ENCODE measurements at places on chromosomes 16 and 17.

- no peak for DNase-seq
Measured at GRCh38 chr17:2710071-2710802, 1.3 kb downstream of the CLUH start.

GRCh38 chr17:37417852-37418251 lies 11.2 kb downstream of the TADA2A start:
- no peak for DNase-seq

- DNase-seq: no peak
Measured at GRCh38 chr16:75012380-75013081, 13.7 kb downstream of the ZNRF1 start.

DNA sequence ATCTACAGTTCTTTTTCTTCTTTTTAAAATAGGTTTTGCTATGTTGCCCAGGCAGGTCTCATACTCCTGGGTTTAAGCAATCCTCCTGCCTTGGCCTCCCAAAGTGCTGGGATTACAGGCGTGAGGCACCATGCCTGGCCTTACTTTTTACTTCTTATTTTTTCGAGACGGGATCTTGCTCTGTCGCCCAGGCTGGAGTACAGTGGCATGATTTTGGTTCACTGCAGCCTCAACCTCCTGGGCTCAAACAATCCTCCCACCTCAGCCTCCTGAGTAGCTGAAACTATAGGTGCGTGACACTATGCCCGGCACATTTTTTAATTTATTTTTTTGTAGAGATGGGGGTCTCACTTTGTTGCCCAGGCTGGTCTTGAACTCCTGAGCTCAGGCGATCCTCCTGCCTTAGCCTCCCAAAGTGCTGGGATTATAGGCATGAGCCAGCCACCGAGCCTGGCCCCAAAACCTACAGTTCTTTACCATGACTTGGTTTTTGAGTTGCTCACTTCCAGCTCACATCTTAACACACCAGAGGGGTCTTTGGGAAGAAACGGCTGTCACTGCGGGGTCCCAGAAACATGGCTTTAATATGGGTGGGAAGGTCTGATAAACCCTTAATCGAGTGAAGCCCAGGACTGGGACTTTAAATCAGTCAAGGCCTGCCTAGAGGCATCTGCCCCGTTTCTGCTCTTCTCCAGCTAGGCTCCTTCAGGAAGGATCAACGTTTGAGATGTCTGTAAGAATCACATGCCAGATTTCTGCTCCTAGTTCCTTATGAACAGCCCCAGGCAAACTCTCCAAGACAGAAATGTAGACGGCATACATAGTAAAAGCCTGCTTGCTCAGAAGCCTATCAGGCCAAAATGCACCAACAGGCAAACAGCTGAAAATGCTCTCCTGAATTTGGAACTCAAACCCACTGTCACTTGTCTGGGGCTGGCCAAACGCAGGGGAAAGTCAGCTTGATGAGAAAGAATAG lies 91.7 kb upstream of the TOB1 start:
- no peak for DNase-seq

GRCh38 chr16:9082422-9082821 lies 9.0 kb upstream of the HAPSTR1 start:
- DNase-seq: no peak

All from stimulated activated CD4-positive, alpha-beta T cell treated with anti-CD3 and anti-CD28 coated beads, TNF-alpha, amount 100 ng/mL, for 1 hour (primary cell).